ENCODE measurements at places on chromosomes 12 and 14.

GRCh38 chr14:21768116-21768874 is 94.7 kb upstream of the OR4E1 start:
- no peak for DNase-seq

- DNase-seq, result no peak
These were observed 18.9 kb upstream of the LRTM2 start for GRCh38 chr12:1801303-1801975.

- no peak for DNase-seq
These were observed 113.6 kb downstream of the CHST11 start for GRCh38 chr12:104570174-104570907.

- DNase-seq, result no peak
These were observed 177.5 kb upstream of the CAND1 start for GRCh38 chr12:67091678-67092077.

- DNase-seq, result no peak
These were observed 553 bp downstream of the TRIM9 start for GRCh38 chr14:51094282-51094821.

- DNase-seq, result no peak
These were observed 20.2 kb upstream of the P2RX4 start for GRCh38 chr12:121189619-121190155.

DNA sequence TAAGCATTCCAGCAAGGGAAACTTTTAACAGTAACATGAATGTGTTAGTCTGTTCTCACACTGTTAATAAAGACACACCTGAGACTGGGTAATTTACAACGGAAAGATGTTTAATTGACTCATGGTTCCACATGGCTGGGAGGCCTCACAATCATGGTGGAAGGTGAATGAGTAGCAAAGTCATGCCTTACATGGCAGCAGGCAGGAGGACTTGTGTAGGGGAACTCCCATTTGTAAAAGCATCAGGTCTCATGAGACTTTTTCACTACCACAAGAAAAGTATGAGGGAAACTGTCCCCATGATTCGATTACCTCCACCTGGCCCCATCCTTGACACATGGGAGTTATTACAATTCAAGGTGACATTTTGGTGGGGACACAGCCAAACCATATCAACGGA is 168.3 kb downstream of the PAH start:
- no peak for DNase-seq

- DNase-seq, result no peak
These were observed 33.2 kb upstream of the IRF2BPL start for GRCh38 chr14:77061630-77062257.

DNA sequence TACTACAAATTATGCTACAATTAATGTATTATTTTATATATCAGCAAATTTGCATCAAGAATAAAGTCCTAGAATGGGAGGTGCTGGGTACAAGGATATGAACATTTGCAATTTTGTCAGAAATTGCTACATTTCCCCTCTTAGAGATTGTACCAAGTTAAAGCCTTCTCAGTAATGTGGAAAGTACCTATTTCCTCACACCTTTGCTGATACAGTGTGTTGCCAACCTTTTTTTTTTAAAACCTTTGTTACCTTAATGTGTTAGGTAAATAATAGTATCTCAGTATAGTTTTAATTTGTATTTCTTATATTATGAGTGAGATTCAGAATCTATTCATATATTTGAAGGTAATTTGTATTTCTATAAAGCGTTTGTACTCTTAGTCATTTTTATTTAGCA is 95.4 kb upstream of the HIF1A start:
- DNase-seq, result no peak

DNA sequence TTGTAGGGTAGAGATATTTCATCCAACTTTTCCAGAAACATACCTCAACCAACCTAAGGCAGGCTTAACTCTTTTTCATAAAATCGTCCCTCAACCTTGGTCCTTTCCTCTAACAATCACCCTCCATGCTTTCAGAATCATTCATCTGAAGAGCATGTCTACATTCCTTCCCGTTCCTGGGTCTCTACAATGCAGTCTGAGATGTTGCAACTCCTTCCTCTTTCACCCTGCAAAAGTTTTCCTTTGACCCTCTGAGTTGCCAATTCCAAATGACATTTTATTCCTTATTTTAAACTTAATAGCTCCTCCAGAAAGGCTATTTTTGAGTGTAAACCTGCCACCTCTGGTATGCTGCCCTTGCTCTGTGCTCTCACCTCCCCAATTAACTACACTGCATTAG is 16.7 kb downstream of the SLC7A7 start:
- no peak for DNase-seq

DNA sequence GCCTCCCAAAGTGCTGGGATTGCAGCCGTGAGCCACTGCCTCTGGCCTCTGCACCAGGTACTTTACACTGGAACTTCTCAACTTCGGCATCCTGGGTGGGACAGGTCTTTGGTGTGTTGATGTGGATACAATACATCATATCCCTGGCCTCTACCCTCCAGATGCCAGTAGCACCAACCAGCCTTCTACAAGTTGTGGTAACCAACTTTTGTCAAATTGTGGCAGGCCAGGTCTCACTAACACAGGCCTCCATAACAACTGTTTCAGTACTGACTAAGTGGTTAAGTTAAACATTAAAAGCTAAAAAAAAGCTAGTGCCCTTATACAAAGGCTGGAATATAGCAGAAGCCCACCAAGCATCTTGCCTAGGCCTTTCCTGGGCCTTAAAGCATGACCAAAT is 232.9 kb downstream of the PCNX1 start:
- DNase-seq, result no peak

DNA sequence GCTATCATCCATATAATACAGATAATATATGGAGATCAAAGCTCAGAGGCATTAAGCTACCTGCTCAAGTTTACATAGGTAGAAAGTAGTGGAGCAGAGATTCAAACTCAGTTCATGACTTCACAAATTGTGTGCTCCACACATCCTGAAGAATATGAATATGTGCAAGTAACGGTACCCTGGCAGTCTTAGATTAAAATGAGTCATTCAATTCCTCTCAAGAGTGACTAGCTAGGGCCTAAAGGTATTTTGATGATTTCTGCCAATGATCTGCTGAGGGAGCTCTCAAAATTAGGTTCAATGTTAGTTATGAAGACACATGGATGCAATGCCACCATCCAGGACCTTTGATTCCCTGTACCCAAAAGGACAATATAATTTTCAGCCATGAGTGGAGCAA is 58.9 kb downstream of the GRIP1 start:
- DNase-seq, result no peak

- no peak for DNase-seq
These were observed 221.2 kb upstream of the TMPO start for GRCh38 chr12:98294051-98294805.

DNA sequence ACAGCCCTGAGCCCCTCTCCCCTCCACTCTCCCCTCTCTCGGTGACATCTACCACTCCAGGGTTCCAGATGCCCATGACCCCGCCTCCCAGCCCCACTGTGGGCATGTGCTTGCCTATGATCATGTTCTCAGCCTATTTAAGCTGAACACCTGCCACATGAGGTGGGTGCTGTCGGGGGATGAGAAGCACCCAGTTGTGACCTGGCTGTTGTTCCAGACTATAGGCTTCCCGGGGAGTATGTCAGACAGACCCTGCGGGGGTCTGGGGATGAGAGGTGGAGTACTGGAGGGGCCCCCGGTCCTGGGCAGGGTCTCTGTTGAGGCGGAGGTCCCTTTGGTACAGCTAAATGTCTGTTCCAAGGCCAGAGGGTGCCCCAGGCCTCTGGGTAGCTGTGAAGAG is 6.0 kb downstream of the VSX2 start:
- no peak for DNase-seq

- no peak for DNase-seq
These were observed 20.5 kb downstream of the SARNP start for GRCh38 chr12:55797068-55797467.

DNA sequence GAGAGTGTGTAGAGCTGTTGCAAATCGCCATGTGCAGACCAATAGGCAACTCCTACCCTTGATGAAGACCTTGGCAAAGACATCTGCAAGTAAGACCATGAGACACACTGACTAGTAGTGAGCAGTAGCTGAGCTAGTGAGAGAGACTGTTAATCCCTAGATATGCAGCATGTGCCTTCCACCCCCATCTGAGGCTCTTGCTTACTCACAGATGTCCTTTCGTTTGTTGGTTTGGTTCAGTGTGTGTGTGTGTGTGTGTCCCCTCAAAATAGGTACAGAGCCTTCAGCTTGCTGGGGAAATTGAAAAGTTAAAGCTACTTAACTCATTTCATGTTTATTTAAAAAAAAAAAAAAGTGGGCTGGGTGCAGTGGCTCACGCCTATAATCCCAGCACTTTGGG is 37.6 kb downstream of the MYF5 start:
- DNase-seq, result no peak

DNA sequence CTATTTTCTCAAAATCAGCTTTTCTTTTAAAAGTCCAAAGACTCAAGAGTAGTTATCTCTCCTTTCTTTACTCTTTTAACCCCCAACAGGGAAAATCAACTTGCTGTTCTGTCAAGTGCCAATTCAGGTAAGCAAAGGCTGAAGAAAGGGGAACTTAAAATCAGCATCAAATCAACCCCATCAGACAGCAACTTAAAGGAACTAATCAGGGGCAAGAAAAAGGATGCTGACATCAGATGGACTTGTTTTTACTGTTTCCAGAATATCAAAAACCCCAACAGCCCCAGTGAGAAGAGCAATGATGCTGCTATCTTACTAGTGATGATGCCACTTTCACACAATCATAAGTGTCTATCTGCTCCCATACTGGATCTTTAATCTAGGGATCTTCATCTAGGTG is 3.4 kb downstream of the BAZ2A start:
- DNase-seq, result no peak

- no peak for DNase-seq
These were observed 839.9 kb upstream of the MGAT4C start for GRCh38 chr12:87096082-87096585.

DNA sequence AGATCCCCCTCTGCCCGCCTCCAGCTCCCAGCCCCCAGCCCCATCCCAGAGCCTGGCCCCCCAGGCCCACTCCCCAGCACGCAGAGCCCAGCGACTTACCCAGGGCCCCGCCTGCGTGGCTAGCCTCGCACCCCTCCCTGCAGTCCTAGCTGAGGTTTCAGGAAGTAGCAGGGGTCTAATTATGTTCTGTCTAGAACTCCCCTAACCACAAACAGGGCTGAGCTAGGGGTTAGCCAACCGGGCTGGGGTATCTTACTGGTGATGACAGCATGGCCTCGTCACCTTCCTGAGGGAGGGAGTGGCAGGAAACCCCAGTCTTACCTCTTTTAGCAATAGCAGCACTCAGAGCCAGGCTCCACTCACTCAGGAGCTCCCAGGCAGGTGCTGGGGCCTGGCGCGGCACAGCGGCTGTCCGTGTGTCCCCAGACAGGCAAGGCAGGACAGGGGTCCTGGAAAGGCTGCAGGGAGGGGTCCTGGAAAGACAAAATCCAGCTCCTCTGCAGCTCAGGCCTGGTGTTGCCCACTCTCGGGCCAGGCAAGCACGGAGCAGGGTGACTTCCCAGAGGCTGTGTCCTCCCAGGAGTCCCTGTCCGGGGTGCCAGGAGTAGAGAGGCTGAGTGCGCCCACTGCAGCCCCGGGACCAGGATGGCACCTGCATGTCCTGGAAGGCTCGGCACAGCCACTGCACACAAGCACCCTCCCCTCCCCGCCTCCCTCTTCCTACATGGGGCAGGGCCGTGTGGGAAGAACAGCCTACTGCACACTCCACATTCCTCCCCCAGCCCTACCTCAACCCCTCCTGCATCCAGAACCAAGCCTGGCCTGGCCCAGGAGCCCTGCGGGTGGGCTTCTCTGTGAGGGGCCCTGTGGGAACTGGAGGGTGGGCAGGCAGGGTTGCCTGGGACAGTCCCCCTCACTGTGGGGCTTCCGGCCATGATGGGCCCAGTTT is at the start of gene GPR132:
GPR132 (minus strand) TSS at position 151 of the 949 bp plus-strand sequence. CDS start 10,010 bp downstream, outside the sequence.
- DNase-seq, result peak; percentile 79

- DNase-seq, result no peak
These were observed 107.3 kb downstream of the CACNA1C start for GRCh38 chr12:2160043-2160442.

- no peak for DNase-seq
These were observed 449.3 kb downstream of the MED13L start for GRCh38 chr12:115828168-115828567.

DNA sequence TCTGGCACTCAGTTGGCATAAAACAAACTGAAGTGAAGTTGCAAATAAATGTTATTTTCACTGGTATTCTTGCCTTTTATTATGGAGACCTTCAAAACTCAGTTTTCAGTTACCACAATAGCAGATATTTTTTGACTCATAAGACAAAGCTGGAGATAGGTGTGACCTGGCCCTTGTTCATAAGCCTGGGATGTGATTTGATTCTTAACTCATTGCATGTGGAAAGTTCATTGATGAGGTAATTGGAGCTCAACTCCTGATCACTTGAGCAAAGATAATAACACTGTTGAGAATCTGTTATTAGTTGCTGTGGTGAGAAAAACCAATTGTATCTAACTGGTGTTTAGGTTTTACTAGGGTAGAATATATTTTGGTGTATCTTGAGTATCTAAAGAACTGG is 105.1 kb downstream of the AEBP2 start:
- DNase-seq, result no peak

GRCh38 chr12:67980391-67980790 is 8.9 kb upstream of the IFNG-AS1 start:
- DNase-seq, result no peak

- no peak for DNase-seq
These were observed 134.2 kb downstream of the KCNK10 start for GRCh38 chr14:88188745-88189416.

Data from activated T-helper 1 cell treated with Interleukin-2 at 50 U/mL for 16 hours (primary cell).